Bone marrow (tissue), 2 donors: ENCODE measurements at places on chromosomes 7 and 10.
A peak's percentile ranks its signal among the peaks of the same experiment; 100 is the strongest.

GRCh38 chr7:134908289-134908688 lies 78.0 kb upstream of the AGBL3 start:
- DNase-seq = no peak

DNA sequence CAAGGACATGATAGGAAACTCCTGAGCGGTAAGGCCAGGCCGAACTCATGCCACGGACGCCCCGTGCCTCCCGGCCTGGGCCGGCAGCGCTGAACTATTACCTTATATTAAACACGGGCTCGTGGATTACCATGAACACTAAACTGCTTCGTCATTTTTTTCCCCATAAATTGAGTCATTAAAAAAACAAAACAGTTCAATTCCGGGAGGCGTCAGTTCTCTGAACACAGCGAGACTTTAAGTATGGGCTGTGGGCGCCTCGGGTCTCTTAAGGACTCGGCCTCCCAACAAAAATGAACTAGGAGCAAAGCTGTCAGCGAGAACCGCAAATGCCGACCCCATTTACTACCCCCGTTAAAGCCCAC lies 519 bp downstream of the PITRM1 start:
- DNase-seq = no peak

DNA sequence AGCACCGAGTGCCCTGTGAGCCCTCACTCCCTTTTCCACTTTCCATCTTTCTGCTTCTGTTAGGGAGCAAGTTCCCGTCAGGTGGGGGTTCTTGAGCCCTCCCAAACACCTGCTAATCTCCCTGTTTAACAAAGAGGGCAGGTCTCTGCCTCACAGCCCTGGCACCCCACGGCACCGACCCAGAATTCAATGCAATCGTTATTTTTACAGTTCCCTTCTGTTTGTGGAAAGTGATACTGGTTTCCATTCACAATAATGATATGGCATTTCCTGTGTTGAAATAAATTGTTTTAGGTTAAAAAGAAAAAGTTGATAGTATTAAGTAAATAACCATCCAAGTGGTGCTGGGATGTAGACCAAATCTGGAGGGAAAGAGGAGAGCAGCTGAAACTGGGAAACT lies 38.8 kb upstream of the SLC29A3 start:
- DNase-seq = no peak

GRCh38 chr7:28298870-28299518 lies 113.3 kb upstream of the CREB5 start:
- DNase-seq = no peak

GRCh38 chr7:127986581-127987521 lies 44.4 kb downstream of the LRRC4 start:
- DNase-seq = no peak

DNA sequence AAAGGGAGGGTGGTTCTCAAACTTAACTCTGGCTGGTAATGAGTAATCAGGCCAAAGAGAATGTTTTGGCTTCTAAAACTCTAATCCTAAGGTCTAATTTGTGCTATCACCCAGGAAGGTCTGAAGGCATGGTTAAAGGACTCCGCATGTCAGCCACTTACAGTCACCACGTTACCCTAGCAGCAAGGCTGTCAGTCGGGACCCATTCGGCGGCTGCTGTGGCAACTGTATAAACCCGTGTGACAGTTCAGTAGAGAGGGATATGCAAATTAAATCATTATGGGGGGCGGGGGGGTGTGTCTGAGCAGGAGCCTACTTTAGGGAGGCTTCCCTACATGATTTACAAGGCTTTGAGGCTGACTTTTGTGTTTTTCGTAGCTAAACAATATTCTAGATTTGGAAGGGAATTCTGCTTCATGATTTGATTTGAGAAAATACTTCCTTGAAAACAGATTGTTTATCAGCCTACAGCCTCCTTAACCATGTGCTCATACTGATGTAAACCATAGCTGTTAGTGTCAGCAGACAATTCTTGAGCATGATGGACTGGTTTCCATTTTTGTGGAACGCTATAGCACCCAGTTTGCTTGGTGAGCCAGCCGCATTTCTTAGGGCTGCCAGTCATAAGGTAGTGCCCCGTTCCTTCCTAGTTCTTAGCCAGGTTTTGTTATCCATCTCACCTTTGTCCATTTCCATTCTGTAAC lies 284.4 kb downstream of the USP6NL start:
- no peak for DNase-seq

DNA sequence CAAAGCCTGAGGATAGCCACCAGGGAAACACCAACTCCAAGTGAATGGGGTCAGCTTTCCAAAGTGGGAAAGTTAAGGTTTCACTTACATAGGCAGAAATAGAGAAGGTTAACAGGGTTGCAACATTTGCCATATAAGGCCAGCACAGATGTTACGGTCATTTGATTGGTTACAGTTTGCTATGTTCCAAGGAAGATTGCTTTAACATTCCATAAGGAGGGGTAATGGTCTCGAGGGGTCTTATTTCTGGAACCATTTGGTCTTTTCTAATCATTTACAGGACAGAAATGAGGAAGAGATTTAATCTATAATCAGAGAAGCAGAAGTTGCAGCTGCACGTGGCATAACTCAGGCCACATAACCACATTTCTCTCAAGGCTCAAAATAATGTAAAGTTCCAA lies 679.4 kb upstream of the C7orf33 start:
- no peak for DNase-seq

- DNase-seq = no peak
Observed at GRCh38 chr10:87000491-87000890, 19.6 kb upstream of the FAM25A start.

- no peak for DNase-seq
Observed at GRCh38 chr10:15627617-15628196, 92.0 kb downstream of the ITGA8 start.

- DNase-seq = no peak
Observed at GRCh38 chr7:116426428-116427156, 72.9 kb upstream of the CAV2 start.

- DNase-seq = no peak
Observed at GRCh38 chr10:69744971-69745370, 56.7 kb upstream of the COL13A1 start.

DNA sequence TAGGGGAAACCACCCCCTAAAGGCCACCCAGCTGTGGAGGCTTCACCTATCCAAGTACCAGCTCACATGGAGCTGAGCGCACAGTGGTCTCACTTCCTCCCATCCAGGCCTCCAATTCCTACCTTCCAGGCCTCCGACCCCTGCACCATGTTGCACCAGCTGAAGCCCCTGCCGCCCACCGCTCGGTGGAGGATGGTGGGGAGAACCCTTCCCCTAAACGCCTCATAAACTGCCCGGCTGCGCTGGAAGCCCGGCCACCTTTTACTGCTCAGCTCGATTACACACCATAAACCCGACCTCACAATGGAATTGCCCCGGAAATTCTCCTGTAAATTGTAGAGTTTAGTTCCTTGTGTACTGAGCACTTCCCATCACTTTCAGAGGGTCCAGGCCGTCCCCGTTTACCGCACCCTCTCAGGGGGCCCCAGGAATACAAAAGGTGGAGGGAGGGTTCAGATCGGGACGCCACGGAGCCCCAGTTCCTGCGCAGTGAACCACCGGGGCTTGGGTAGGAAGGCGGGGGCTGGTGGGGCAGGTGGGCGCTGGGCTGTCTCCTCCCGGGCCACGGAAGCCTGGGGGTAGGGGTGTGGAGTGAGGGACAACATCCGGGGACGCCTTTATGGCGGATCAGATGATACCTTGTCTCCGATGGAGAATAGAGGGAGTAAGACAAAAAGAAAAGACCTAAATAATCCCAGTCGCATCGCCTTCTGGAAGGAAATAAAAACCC lies 1.4 kb upstream of the HOXA7 start:
- DNase-seq = no peak

- DNase-seq = no peak
Observed at GRCh38 chr10:43174969-43175368, 36.7 kb downstream of the CSGALNACT2 start.

GRCh38 chr7:142313528-142313927 lies 55.7 kb upstream of the PRSS58 start:
- no peak for DNase-seq

GRCh38 chr7:35374858-35375257 lies 121.0 kb upstream of the TBX20 start:
- DNase-seq = no peak

DNA sequence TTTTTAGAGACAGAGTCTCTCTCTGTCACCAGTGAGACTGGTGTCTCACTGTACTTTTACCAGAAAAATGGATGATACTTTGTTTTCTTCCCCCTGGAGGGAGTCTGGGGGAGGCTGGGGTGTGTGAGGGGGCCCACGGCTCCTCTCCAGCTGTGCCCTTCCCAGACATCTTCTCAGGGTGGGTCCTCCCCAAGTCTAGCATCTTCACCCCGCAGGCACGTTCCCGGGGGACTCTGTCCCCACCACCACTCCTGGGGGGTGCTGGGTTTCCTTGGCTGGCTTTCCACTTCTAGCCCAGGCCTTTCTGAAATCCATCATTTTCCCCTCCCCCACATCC lies 61.8 kb upstream of the MKRN1 start:
- no peak for DNase-seq

DNA sequence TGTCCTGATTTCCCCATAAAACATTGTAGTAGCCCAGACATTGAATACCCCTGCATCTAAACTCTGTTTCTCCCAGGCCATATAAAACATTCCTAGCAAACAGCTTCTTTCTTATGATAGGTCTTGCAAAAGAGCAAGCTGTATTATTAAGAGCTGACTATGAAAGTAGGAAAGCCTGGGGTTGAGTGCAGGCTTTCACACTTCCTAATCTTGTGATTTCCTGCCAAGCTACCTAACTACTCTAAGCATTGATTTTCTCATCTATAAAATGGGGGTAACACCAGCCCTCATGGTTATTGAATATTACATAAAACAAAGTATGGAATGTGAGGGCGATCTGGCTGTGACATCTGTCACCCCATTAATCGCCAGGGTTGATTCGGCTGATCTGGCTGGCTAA lies 81.8 kb downstream of the ZNF277 start:
- no peak for DNase-seq

GRCh38 chr10:87095236-87095945 lies 385 bp downstream of the SHLD2 start:
- DNase-seq = peak; percentile 71

DNA sequence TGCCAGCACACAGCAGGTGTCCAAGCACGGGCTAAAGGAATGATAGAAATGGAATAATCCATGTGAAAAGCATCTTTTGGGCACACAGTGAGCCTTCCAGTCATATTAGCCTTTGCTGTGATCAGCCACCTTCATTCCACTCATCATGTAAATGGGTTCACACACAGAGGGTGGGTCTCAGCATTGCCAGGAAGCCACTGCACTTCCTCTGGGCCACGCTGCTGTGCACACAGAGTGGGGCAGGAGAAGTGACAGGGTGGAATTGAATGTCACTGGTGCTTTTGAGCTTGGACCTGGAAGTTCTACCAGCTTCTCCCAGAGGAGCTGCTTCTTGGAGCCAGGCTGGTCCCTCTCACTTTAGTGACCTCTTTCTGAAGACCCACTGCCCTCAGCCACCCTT lies 203.5 kb downstream of the USP6NL start:
- DNase-seq = no peak

DNA sequence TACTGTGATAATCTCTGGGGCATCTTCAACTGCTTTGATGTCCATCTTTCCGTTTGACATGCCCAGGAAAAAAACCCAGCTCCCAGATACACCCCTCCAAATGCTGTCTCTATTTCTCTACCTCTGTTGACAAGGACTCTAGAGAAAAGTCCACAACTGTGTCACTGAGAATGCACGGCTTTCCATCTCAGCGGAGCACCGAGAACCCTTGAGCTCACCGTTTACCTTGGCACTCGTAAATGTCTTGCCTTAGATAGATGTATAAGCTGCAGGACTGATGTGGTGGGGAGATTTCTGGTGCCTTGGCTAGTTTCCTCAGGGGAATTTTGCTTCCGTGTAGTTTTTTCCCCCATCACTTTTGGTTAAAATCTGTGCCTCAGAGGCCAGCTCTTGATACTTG lies 7.4 kb upstream of the MAPK8 start:
- DNase-seq = no peak

DNA sequence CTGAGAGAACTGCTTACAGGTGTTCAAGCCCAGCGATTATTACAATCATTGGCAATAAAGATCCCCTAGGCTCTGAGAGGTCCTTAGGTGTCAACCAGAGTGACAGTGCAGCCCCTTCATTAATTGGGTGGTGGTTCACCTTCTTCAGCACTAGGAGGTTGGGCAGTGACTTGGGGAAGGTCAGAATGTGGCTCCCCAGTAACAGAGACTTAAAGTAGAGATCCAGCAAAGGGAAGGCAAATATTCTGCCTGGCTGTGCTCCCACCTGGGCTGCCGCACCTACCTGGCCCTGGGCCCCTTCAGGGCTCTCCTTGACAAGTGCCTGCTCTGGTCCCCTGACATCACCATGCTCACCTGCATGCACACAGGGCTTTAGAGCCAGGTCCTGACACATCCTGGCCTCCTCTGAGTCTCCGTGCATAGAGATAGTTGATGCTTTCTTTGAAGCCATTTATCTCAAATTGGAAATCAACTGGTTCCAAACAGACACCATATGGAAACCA lies 1.9 kb downstream of the CLRN3 start:
- DNase-seq = no peak

DNA sequence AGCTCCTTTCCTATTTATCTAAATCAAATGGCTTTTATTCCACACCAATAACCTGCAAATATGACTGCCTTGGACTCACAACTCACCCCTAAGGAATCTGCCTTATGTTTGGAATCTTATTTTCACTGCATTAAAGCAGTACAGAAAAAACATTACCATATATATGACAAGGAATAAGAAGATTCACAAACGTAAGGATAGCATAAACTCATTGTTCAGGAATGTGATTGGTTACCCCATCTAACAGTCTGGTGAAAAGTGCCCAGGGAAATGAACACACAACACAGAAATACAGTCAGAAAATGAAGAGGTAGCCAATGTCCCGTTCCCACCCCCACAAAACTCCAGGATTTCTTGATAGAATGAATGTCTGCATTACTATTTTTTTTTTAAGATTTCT lies 2.0 kb downstream of the PPP3CB start:
- DNase-seq = no peak

DNA sequence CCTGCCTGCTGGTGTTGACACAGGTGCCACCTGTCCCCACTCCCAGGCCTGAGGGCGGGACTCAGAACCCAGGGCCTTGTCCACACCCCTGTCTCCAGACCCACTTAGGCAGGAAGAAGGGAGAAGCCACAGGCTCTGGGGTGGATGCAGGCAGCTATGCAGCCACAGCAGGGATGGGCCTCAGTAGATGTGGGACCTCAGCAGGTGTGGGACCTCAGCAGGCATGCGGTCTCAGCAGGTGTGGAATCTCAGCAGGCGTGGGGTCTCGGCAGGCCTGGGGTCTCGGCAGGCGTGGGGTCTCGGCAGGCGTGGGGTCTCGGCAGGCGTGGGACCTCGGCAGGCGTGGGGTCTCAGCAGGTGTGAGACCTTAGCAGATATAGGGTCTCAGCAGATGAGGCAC lies 118.0 kb upstream of the PITRM1 start:
- DNase-seq = no peak
